ENCODE measurements at places on chromosomes 16 and 17. TPM values are rescaled to one million over a fixed set of nuclear protein-coding genes. Genes with fewer than 3 reads are reported as not detected.

COX6A2 gene
- 890 TPM for total RNA-seq

SKAP1 gene
- not detected for total RNA-seq

CUEDC1 gene
- total RNA-seq: 46.6 TPM

B9D1 gene
- total RNA-seq: 9.7 TPM

MGAT5B gene
- total RNA-seq: 0.13 TPM

KRTAP17-1 gene
- not detected for total RNA-seq

GAA gene
- 47.0 TPM for total RNA-seq

KPNA2 gene
- 20.7 TPM for total RNA-seq

BCKDK gene
- 56.4 TPM for total RNA-seq

KRTAP4-6 gene
- not detected for total RNA-seq

GPR139 gene
- total RNA-seq: not detected

FBXO39 gene
- total RNA-seq: not detected

NKIRAS2 gene
- 50.7 TPM for total RNA-seq

CCL8 gene
- total RNA-seq: 1.9 TPM

CDT1 gene
- total RNA-seq: 0.46 TPM

KLHL10 gene
- total RNA-seq: not detected

NHLRC4 gene
- total RNA-seq: 0.30 TPM
